ENCODE measurements at places on chromosomes 6 and 20.

GRCh38 chr6:62272114-62272513, 13.9 kb downstream of the KHDRBS2 start:
- DNase-seq = no peak

DNA sequence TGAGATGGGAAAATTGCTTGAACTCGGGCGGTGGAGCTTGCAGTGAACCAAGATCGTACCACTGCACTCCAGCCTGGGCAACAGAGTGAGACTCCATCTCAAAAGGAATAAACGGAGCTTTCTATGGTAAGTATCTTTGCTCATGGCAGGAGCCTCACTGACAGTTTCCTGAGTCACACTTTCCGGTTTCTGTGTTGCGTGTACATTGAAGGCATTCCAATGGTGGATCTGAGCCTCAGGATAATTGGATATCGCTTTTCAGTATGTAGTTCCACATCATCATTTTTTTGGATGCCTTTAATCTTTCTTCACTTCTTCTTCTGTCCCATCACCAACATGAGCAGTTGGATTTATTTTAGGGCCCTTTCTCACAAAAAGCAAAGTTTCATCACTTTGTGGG, 28.6 kb upstream of the GTSF1L start:
- no peak for DNase-seq

GRCh38 chr20:31674895-31675827, 37.4 kb downstream of the COX4I2 start:
- DNase-seq = peak; percentile 85

DNA sequence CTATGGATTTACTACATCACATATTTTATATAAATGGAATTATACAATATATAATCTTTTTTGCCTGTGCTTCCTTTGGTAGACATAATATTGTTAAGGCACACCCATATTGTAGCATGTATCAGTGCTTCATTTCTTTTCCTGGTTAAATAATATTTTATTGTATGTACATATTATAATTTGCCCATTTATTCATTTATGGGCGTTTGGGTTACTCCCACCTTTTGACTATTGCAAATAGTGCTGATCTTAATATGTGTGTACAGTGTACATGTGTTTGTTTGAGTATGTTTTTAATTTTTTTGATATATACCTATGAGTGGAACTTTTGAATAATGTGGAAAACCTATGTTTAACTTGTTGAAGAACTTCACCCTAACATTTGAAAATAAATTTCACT, 804.2 kb downstream of the DHX35 start:
- no peak for DNase-seq

DNA sequence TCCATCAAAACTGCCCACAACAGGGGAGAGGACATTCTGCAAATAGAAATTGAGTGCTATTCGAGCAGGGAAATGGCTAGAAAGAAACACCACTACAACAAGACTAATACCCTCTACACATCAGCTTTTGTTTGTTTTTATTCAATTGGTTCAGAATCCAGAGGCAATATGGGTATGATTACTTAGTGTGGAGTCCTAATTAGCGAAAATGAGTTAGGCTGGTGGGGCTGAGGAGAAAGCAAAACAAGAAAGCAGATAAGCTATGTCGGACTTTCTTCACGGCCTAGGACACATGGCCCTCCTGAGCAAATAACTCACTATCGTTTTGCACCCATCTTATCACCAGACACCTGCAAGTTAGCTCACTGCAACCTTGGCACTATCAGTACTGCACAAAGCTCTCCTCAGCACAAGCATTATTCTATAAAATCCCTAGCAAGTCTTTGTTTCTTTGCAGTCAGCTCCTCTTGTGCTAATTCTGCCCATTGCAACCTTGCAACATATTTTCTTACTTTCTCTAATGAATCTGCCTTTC, 31.3 kb upstream of the SH3BGRL2 start:
- DNase-seq = no peak

GRCh38 chr6:113857556-113858479, 673 bp downstream of the MARCKS start:
- DNase-seq = peak; percentile 51

- no peak for DNase-seq
These were observed 459.2 kb upstream of the SOX4 start for GRCh38 chr6:21134356-21134755.

GRCh38 chr6:68372991-68373390, 262.1 kb upstream of the ADGRB3 start:
- DNase-seq = no peak

DNA sequence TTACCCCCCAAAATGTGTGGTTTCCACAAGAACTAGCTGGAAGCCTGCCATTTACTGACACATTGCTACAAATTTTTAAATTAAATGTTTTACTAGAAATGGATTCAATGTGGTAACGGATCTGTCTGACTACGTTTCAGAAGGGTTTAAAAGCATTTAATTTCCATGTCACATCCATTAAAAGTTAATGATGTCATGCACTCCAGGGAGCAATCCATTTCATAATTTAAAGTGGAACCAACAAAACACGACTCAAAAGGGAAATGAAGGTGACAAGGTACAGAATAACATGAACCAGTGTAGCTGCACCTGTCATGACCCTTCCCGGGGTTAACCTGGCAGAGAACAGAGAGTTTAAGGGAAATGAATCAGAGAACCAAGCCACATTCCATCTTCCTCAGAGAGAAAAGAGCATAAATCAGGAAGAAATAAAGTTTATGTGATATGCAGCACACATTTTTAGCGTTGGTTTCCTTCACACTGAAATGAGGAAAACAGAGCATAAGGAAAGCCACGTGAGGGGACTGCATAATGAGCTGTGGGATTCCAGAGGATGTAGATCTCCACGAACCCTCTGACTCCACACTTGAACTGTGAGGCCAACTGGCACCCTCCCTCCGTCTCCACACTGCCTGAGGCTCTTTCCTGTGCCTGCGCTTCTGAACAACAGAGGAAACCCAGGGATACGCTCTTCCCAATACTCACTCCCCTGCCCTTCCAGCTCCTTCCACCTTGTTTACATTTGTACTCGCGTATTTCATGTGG, 170.3 kb upstream of the AHI1 start:
- DNase-seq = no peak

DNA sequence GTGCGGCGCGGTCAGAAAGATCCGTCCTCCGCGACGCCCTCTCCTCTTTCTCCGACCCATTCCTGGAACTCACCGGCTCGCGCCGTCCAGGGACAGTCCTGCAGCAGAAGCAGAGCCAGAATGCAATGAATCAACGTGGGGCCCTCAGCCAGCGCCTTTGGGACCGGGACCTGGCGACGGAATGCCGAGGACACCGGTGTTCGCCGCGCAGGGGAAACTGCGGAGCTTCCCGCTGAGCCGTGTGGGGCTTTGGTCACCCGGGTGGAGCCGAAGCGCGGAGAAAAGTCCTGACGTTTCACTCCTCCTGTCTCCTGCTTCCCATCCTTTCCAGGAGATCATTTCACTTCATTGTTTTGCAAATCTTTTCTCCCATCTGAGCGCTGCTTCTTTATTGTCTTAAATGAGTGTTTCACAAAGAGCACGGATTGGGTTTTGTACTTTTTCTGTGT, 26.5 kb downstream of the ULBP1 start:
- no peak for DNase-seq

GRCh38 chr20:18087054-18087453, 29.3 kb upstream of the OVOL2 start:
- no peak for DNase-seq

GRCh38 chr6:97460394-97461080, 177.5 kb upstream of the MMS22L start:
- DNase-seq = no peak

GRCh38 chr6:135592276-135592675, 94.7 kb upstream of the AHI1 start:
- no peak for DNase-seq

DNA sequence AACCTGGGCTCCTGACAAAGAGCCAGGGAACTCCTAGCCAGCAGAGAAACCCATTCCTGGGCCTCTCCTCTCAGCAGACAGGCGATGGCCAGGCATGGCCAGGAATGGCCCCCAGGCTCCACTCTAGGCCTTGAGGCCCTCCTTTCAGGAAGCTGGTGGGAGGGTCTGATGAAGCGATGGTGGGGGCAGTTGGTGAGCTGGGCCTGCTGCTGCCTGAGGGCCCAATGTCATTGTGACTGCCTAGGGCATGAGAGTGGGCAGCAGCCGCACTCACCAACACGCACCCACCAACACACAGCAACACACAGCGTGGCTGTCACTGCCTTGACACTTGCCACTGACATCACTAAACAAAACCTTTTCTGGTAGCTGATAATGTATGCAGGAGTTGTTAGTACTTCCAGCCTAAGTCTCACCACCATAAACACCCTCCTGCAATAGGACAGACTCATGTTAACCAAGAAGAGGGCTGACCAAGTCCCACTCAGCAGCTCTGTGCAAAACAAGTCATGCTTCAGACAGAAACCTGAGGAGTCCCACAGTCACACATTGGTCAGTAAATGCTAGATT, 69.3 kb downstream of the ABHD12 start:
- DNase-seq = no peak

DNA sequence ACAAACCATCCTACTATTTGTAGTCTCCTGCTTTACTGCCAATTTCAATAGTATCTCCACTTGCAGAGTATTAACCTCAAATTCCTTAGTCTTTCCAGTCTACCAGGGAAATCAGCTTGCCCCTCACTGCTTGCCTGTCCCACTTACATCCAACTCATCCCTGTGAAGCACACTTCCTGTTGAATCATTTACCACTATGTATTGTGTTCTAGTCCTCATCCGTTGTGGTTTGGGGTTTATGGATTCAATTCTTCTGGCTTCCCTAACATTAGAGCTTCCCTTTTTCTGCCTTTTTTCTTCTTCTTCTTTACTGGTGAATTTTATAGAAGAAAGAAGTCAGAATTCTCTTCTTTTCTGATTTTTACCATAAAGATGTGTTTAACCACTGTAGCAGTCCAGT, 5.1 kb upstream of the TXLNB start:
- no peak for DNase-seq

GRCh38 chr20:48128436-48128835, 343.2 kb upstream of the SULF2 start:
- no peak for DNase-seq

- no peak for DNase-seq
These were observed 32.5 kb upstream of the LYRM2 start for GRCh38 chr6:89670935-89671565.

DNA sequence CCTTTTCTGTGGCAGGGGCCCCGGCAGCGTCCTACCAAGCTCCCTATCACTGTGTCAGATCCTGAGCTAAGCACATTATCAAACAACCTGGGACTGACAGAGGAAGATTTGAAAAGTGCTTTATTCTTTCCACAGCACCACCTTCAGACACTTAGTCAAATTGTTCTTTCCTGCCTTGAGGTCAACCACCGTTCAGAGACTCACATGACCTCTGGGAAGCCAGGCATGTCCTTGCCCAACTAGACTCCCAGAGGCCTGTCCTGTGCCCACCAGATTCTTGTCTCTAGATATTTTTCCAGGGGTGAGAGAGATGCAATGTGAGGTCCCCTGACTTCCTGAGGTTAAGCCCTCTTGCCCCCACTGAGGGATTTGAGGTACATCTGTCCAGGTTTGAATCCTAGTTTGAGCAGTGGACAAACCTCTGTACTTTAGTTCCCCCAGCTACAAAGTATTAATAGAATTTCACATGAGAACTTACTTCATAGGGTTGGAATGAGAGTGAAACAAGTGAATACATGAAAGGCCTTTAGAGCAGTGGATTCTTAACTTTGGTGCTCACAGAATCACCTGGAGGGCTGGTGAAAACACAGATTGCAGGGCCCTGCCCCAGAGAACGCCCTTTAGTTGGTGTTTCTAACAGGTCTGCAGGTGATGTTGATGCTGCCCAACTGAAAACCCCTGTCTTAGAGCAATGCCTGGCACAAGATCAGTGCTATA, 179.8 kb downstream of the CLIC5 start:
- DNase-seq = no peak

DNA sequence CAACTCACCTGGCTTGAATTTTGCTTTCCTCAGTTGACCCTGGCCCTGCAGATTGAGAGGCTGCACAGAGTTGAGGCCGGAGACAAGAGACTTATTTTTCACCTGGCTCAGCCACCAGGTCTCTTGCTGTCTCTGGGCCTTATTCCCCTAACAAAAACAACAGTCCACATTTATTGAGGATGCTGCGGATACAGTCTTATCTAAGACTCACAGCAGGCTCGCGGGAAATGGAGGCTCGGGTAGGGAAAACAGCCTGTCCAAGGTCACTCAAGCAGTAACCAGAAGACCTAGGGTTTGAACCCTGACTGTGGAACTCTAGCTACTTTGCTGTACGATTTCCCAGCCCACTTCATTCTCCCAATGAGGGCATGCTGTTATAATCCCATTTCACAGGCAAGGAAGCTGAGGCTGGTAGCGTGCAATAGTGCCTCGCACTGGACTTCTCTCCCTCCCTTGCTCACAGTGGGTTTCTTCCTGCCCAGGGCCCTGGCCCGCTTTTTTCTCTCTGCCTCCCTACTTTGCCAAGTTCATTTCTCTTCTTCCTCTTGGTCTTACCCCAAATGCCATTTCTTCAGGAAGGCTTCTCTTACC, 57.7 kb downstream of the RBM38 start:
- no peak for DNase-seq

- DNase-seq = no peak
These were observed 825 bp downstream of the RIMS1 start for GRCh38 chr6:71887006-71887743.
